ENCODE measurements at places on chromosomes 1 and 21.

- no peak for DNase-seq
Measured at GRCh38 chr1:55828044-55828443, 612.9 kb upstream of the USP24 start.

DNA sequence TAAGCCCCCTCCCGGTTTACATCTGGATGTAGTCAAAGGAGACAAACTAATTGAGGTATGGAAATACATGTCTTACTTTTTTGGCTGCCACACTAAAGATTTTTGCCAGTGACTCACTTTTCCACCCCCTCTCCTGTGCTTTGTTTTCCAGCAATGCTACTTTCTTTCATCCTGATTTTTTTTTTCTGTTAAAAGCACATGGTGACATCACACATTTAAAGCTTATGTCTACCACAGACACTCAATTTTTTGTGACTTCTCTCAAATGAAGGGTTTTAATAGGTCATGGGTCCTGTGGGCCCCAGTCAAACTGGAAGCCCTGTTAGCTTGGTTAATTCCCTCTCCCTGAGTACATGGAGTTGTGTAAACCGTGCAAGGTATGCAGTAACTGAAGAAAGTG lies 2.2 kb downstream of the PPP1R8 start:
- no peak for DNase-seq

DNA sequence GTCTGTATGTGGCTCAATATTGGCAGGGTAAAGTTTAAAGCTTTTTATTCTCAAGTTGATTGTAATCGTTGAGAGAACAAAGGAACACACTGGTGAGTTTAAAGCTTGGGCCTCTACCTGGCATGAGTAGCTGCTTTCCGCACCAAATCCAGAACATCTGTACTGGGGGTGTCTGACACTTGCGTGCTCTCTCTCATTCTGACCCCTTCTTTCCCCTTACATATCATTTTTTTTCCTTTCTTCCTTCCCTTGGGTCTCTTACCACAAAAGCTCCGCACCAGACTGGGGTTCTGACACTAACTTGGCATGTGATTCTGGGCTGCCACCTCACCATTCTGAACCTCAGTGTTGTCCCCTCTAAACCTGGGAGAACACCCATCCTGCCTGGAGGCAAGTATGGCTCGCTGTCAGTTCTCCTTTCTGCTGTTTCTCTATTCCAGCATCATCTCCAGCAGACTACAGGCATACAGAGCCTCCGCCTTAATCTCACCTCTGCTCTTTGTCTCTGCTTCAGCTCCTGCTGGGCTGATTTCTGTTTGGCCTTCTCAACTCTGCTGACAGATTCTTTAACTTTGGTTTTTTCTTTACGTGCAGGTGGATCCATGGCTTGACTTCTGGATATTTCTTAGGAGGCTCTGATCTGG lies 859 bp upstream of the ERMAP start:
- DNase-seq: peak; percentile 13

DNA sequence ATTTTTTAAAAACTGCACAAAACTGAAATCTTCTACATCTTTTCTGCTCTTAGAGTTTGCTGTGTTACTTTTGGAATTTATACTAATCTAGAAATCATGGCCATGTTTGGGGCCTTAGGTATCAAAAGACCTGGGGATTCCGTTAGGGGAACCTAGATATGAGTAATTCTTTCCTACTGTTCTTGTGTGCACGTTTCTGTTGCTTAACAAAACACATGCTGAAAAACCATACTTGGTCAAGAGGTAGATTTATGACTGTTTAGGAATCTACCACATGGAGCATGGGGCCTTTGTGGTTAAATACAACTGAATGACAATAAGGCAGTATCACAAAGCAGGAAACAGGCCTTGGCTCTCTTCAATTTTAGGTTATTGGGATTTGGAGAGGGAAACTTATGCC lies 291.9 kb upstream of the USP25 start:
- DNase-seq: no peak

- DNase-seq: no peak
Measured at GRCh38 chr1:184424157-184424556, 37.3 kb downstream of the C1orf21 start.

- DNase-seq: no peak
Measured at GRCh38 chr1:8189931-8190483, 127.9 kb upstream of the SLC45A1 start.

DNA sequence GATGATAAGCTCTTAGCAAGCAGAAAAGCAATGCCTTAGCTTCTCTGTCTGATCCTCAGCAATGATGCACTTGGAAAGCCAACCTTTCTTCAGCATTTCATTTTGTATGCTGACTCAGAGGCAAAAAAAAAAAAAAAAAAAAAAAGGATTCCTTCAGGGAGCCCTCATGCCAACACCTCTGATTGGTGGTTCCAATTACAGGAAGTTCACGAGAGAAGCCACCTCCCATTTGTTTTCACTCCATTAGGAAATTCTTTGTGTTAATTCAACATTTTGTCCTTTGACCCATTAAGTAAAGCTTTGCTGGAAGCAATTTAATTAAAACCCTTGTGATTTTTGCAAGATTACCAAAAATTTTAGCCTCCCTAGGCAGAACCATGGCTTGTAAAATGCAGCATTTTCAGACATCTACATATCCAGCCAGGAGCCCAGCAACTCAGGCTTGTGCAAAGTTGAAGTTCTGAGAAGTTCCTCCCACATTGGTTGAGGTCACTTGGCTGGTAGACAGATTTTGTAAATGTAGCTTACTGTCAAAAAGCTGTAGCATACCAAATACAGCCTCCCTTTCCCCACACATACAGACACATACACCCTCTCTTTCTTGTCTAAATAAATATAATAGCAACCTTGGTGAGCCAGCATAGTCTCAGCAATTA lies 27.1 kb upstream of the VTCN1 start:
- no peak for DNase-seq

DNA sequence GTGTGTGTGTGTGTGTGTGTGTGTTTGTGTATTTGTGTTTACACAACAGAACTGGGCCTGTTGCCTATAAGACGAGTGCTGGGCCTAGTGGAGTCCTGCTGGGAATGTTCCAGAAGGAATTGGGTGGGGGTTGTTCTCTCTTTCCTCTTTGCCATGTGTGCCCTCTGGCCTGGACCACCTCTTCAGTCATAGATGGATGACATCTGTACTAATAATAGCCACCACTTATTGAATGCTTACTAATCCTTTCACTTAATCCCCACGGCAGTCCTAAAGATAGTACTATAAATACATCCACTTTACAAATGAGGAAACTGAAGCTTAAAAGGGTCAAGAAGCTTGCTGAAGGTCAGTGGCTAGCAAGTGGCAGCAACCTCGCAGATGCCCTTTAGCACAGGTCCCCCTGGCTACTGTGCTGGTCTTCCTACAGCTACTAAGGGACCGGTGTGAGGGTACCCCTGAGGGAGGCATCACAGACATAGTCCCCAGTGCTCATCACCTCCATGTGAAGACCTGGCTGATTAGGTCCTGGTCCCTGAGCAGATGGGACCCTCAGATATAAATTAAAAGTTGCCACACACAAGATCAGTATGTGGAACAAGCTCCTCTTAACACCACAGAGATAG lies 55.2 kb upstream of the KIF1B start:
- no peak for DNase-seq

DNA sequence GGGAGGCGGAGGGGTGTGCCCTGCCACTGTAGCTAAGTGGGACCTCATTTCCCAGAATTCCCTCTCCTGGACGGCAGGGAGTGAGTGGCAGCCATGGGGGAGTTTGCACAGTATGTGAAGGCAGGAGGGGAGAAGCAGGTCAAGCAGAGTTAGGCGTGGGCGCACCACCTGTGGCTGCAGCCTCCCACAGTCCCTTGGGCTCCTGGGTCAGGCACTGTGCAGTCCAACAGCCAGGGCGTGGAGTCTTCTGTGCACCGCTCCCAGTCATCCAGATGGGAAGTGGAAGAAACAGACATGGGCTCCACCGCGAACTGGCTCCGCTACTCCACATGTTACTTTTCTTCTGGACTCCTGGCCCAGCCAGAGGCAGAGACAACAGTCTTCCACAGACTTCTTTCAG lies 85.4 kb upstream of the TIAM1 start:
- no peak for DNase-seq

DNA sequence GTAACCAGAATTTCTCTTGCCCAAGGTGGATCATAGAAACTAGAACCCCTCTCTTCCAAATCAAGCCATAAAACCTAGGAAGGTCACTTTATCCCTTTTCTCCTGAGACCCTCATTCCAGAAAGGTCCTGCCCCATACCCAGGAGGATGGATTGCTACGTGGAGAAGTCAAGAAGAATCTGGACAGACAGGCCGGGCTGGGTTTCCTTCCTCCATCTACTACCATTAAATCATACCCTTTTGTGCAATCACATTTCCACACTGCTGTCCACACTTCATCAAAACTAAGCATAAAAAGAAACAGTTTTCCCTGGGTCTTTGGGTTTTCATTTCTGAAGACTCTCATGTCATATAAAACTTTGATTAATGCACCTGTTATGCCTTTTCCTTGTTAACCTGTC lies 65.4 kb downstream of the C21orf91 start:
- no peak for DNase-seq

GRCh38 chr1:95208876-95209275 lies 25.1 kb upstream of the RWDD3 start:
- DNase-seq: no peak

DNA sequence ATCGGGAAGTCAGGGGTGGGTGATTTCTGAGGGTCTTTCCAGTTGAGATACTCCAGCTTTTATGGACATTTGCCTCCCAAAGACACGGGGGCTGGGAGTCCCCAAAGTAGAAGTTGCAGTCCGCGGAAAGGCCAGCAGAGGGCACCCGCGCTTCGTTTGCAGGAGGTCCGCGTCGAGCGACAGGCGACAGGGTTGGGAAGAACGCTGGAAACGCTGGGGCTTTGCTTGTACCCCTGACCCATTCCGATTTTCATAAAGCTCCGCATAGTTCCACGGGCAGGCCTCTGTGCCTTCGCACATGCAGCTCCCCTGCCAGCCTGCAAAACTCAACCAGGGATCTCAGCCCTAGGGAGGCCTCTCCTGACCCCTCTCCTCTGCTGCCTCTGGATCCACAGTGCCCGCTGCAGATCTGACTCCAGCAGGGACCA lies 44.2 kb upstream of the LAPTM5 start:
- DNase-seq: peak; percentile 90

DNA sequence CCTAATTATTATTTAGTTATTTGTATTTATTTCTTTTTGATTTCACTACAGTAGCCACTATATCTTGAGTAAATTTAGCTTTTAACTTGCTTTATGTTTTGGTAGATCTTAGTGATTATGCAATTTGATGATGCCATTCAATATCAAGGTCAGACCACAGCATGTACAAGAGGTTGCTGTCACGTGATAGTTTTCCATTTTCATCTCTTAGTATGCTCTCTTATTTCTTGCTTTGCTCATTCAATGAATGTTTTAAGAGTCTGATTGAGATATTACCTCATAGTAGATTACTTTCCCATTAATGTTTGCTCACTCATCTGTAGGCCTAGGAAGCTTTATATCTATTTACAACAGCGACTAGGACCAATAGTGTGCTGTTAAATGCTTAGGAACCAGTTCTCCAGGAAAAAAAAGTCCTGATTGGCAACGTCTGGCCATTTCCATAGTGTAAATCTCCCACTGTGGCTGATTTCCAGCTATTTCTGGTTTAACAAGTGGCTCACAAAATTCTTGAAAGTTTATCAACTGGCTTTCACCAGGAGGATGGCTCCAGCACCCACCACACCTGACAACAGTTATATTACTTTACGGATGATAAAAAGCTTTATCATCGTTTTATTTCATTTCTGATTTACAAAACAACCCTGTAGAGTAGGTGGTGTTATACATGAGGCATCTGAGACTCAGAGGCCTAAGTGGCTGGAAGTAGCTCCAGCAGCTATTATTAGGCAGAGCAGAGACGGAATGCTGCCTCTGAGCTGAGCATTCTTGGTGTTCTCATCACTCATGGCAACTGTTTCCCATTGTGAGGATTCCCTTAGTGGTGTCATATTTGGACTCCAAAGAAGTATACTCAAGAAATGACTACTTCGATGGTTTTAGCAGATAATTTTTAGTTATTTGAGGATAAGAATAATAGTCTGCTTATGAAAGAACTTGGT lies 235.2 kb downstream of the DISC1 start:
- DNase-seq: no peak

DNA sequence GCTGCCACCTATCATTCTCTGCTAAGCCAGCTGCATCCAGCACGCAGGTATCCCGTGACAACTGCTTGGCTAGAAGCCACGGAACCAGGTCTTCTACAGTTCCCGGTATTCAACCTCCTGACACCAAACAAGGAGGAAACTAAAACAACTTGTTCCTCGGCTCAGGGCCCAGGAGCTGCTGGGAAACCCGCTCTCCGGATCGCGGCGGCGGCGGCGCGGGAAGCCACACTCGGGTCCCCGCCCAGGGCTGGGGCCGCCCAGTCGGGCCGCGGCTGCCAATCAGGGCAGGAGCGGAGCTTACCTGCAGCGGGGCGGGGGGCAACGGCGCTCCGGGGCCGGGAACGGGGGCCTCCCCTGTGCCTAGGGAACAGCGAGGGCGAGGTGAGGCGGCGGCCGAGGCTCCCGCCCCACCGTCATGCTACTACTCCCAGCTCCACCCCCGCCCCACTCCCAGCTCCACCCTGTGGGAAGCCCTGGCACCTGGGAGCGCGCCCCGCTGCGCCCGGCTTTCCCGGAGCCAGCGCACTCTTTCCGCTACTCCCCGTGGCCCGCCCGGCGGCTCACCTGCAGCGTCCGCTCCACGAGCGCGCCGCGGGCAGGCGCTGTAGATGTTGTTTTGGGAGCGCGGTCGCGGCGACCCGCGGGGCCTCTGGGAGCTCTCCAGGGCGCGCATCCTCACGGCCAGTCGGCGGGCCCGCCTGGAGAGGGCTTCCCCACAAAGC lies 12.1 kb downstream of the IL24 start:
- peak; percentile 52 for DNase-seq

DNA sequence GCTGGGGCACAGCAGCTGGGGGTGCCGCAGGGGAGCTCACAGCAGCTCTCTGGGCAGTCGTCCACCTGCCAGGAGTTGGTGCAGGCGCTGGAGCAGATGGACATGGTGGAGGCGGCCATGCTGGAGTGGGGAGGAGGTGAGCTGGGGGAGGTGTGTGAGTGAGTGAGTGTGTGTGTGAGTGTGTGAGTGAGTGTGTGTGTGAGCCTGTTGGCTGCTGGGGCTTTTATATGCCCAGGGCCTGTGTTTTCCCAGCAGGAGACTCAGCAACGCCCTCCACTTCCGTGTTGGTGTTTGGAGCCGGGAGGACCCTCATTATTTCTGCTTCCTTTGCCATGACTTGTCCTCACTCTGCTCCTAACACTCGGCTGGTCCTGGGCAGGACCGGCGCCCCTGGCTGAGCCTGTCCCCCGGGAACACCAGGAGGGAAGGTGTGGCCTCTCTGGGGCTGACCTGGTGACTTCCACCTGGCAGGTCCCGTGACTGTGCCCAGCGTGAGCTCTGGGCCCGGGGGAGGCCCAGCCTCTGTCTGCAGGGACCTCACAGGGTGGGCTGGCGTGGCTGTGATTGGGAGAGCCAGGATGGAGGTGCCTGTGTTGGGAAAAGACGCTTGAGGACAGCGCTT lies at the start of gene KRTAP10-2:
KRTAP10-2 (minus strand) TSS at position 166 of the 622 bp plus-strand sequence; CDS start at position 119, 47 bp downstream.
- no peak for DNase-seq
